Activated CD4-positive, alpha-beta T cell treated with anti-CD3 and anti-CD28 coated beads for 24 hours (primary cell): ENCODE measurements at places on chromosomes 12 and 14.

- DNase-seq, result no peak
Observed at GRCh38 chr14:68626386-68626785, 166.5 kb downstream of the ZFP36L1 start.

DNA sequence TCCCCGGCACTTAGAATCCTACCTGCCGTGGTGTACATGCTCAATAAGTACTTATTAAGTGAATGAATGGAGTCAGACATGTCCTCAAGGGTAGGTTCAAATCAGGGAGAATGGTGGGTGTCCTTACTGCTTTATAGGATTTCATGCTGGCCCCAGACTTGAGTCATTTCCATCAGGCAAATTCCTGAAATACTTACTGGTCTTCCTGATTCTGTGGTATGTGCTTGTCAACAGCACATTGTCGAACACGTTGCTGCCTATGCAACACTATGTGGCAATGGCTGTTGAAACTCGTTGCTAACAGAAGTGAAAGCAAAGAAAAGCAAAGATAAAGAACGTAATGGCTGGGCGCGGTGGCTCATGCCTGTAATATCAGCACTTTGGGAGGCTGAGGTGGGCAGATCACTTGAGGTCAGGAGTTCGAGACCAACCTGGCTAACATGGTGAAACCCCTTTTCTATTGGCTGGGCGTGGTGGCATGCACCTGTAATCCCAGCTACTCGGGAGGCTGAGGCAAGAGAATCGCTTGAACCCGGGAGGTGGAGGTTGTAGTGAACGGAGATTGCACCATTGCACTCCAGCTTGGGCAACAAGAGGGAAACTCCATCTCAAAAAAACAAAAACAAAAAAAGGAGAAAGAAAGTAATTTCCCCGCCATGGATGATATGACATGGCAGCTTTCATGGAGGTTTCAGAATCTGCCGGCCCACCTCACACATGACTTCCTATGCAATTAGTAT, 214.9 kb downstream of the ZFP36L1 start:
- no peak for DNase-seq

GRCh38 chr12:8867786-8868185, 45.4 kb downstream of the A2ML1 start:
- DNase-seq, result no peak

GRCh38 chr12:1093166-1093751, 102.2 kb downstream of the ERC1 start:
- DNase-seq, result peak; percentile 31

- no peak for DNase-seq
Observed at GRCh38 chr12:57746025-57746424, 1.2 kb downstream of the TSPAN31 start.

- DNase-seq, result no peak
Observed at GRCh38 chr12:51262758-51263177, 7.4 kb downstream of the SMAGP start.

GRCh38 chr12:46956451-46957035, 122.9 kb upstream of the PCED1B start:
- no peak for DNase-seq

GRCh38 chr14:102351023-102351422, 11.7 kb downstream of the CINP start:
- no peak for DNase-seq

GRCh38 chr12:91579516-91580263, 397.1 kb upstream of the DCN start:
- DNase-seq, result no peak

DNA sequence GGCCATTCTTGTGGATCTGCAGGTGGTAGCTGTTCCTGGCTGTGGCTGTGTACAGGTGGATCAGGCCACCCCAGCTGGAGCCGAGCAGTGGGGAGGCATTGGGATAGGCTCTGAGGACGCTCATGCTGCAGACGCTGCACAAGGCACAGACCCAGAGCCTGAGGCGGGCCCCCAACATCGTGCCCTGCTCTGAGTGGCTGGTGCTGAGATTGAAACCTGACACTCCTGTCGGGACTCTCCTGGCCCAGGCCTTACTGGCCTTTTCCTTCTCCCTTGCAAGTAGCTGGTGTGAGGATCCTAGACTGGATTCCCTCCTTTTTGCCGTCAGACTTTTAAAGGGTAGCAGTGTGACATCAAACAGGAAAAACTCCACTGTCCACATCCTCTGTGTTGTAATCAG, at the start of gene FGF23:
Gene FGF23, minus strand, starts transcription at position 308 of the 400 bp plus-strand sequence. Its CDS starts 130 bp downstream, at position 178.
- DNase-seq, result no peak

- DNase-seq, result no peak
Observed at GRCh38 chr12:105418229-105418628, 87.7 kb downstream of the C12orf75 start.

GRCh38 chr14:26685401-26685800, 87.6 kb upstream of the NOVA1 start:
- no peak for DNase-seq

GRCh38 chr14:19754172-19754571, 10.8 kb downstream of the OR4Q3 start:
- no peak for DNase-seq

- no peak for DNase-seq
Observed at GRCh38 chr12:14694970-14695369, 1.4 kb downstream of the GUCY2C start.

GRCh38 chr12:5395443-5396271, 36.3 kb upstream of the NTF3 start:
- DNase-seq, result no peak

DNA sequence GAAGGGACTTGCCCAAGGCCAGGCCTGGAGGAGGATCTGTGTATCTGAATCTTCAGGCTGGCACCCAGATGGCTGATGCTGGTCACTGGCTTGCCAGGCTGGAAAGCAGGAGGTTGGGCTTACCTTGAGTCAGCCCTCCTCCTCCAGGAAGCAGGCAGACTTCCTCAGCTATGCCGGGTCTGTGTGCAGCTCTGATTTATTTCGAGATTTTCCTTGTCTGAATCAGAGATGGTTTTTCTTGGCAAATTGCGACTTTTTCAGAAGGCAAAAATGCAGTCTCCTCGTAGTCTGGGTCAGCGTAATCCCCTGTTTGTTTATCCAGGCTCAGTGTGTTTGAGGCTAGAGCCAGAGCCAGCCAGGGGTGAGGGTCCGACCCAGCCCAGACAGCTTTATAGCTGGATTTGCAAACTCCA, 48.9 kb downstream of the SMOC1 start:
- no peak for DNase-seq

GRCh38 chr14:40273417-40273816, 841.2 kb upstream of the FBXO33 start:
- no peak for DNase-seq

DNA sequence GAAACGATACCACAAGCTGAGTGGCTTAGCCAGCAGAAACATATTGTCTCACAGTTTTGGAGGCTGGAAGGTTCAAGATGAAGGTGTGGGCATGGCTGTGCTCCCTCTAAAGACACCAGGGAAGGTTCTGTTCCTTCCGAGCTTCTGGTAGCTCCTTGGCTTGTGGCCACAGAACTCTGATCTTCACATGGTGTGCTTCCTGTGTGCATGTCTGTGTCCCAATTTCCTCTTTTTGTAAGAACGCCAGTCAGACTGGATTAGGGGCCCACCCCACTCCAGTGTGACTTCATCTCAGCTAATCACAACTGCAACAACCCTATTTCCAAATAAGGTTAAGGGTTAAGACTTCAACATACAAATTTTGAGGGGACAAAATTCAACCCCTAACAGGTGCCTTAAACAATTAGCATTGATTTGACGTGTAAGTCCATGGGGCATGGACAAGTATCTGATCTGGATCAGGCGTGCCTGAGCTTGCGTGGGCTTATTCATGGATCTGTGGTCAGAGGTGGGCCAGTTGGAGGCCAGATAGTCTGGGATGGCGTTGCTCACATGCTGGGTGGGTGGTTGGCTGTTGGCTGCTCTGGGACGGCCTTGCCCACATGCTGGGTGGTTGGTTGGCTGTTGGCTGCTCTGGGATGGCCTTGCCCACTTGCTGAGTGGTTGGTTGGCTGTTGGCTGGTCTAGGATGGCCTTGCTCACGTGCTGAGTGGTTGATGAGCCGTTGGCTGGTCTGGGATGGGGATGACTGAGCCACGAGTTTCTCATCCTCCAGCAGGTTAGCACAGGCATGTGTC, 88.5 kb downstream of the LGMN start:
- DNase-seq, result no peak

- DNase-seq, result no peak
Observed at GRCh38 chr12:6752167-6752920, 597 bp downstream of the MLF2 start.

- DNase-seq, result no peak
Observed at GRCh38 chr12:129234209-129234608, 380.9 kb downstream of the GLT1D1 start.

GRCh38 chr12:108371801-108372344, 32.8 kb upstream of the CMKLR1 start:
- DNase-seq, result no peak

DNA sequence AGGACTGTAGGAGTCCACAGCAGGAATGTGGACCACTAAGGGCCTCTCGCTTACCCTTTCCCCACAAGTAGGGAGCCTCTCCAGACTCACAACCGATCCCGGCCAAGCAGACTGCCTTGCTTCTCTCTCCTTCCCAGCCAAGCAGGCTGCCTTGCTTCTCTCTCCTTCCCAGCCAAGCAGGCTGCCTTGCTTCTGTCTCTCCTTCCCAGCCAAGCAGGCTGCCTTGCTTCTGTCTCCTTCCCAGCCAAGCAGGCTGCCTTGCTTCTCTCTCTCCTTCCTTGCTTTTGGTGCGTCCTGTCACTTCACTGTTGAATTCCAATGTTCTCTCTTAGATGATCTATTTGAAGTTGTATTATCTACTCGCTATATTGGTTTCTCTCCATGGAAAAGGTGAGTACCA, 32.6 kb upstream of the CCND2 start:
- no peak for DNase-seq

- DNase-seq, result no peak
Observed at GRCh38 chr12:70068743-70069142, 174.5 kb upstream of the CNOT2 start.

GRCh38 chr14:57182760-57183503, 85.8 kb downstream of the EXOC5 start:
- DNase-seq, result no peak

DNA sequence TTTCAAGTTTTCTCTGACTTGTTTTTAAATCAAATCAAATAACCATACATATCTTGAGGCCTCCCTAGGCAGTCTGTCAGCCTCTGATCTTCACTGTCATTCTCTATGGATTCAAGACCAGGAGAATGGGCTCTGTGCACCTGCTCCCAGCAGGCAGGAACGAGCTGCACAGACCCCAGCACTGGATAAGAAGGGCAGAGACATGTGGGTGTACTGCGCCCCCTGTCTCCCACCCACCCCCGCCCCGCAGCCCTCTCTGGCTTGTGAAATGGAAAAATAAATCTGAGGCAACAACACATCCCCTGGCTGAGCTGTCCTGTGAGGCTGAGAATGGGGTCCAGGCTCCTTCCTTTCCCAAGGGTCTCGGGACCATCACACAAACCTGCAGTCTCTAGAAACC, 26.3 kb downstream of the CLMN start:
- no peak for DNase-seq

- DNase-seq, result no peak
Observed at GRCh38 chr12:132056320-132056719, 87.8 kb downstream of the DDX51 start.

- DNase-seq, result no peak
Observed at GRCh38 chr12:92886131-92886530, 43.0 kb downstream of the EEA1 start.
